ENCODE measurements at places on chromosomes 1 and 21.

- no peak for DNase-seq
These were observed 288.0 kb upstream of the PRMT6 start for GRCh38 chr1:106768501-106768900.

- no peak for DNase-seq
These were observed 2.7 kb upstream of the CDC42BPA start for GRCh38 chr1:227321035-227321434.

- DNase-seq = no peak
These were observed 453.8 kb downstream of the PTPRU start for GRCh38 chr1:29690156-29690555.

DNA sequence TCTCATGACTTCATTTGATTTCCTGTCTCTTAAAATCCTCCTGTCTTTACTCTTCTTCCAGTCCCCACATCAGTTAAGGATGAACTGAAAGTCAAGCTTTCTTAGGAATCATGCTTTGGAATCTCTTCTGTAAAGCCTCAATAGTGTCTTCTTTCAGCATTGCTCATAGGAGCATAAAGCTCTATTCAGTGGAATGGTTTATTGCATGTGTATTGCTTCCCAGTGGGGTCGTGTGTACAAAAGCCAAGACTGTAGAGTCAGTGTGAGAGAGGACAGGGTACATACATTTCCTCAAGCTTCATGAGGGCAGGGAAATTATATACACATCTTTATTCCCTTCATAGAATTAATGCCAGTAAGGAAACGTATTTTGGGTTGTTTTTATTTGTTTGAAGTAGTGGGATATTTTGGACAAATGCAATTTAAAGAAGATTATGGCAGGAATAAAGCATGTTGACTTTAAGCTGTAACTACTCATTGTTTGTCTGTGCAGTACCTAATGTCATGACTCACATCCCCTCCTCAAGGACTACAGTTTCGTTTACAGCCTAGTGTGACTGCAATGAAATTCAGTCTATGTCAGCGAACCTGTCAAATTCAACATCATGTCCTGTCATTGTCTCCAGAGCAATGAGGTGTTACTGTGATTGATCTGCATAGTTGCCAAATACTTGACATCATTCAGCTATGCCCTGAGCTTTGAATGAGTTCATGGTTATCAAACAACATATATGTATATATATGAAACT lies 2164.2 kb downstream of the NCAM2 start:
- DNase-seq = no peak

GRCh38 chr1:33517596-33518250 lies 45.3 kb downstream of the ZSCAN20 start:
- no peak for DNase-seq

- DNase-seq = no peak
These were observed 26.4 kb downstream of the GIPC2 start for GRCh38 chr1:78072216-78072615.

DNA sequence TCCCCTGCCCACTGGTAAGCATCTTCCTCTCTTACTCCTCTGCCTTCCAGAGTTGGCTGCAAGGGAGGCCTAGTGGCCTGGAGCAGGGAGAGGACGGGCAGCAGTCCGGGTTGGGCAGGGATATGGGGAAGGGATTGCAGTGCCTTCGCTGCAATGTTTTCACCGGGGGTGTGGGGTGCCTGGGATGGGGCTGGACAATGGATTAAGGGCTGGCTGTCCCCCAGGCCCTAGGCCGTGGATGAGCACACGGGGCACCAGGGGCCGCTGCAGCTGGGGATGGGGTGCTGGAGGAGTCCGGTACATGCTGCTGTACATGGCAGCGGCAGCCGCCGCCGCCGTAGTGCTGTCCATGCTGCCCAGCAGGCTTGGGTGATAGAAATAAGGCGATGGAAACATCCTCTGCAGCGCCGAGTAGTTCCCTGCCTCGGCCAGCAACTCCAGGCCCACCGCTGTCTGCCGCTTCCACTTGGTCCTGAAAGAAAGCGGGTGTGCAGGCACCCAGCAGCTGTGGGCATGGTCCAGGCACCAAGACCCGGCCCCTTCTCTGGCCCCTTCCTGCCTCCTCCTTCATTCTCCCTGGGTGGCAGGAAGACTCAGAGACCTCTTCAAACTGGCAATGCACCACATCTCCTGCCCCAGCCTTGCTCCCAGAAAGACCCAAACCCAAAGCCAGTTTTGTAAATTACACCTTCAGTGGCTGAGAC lies 4.8 kb downstream of the BARHL2 start:
- no peak for DNase-seq

- no peak for DNase-seq
These were observed 6.6 kb downstream of the TBX19 start for GRCh38 chr1:168287237-168287664.

GRCh38 chr1:154626456-154627256 lies 18.7 kb upstream of the ADAR start:
- DNase-seq = no peak

DNA sequence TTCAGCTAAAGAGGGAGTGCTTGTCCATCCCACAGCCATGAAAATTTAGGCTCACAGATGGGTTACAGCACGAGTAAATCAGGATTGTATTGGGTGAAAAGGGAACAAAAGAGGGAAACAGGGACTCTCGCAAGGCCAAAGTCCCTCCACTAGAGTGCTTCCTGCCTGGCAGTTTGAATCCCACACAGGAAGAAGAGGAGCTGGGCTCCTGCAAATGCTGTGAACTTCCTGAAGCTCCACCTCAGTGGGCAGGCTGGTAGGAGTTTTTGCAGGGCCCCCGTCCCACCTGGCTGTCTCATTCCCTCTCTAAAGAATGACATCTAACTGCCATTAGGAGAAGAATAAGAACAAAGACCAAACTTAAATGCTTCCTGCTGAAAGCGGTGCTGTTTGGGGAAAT lies 712.0 kb upstream of the PRMT6 start:
- DNase-seq = no peak

DNA sequence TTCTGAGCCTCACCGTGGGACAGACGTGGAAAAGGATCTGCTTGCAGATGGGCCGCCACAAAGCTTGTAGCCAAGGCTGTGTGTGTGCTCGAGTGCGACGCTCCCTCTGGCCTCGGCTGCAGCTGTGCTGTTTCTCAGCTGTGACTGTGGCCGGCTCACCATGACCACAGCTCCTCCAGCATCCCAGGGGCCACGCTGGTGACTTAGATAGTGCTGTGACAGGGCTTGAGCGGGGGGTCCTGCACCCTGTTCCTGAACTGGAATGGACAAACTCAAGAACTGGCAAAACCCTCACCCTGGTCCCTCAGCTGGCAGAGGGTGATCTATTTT lies 17.4 kb upstream of the ACTRT2 start:
- DNase-seq = no peak

Data from B cell (primary cell).